ENCODE measurements at places on chromosomes 12 and 14. TPM values are rescaled to one million over a fixed set of nuclear protein-coding genes. Genes with fewer than 3 reads are reported as not detected.

SYNE3 gene
- 0.38 TPM for total RNA-seq

BDKRB2 gene
- total RNA-seq: 1.1 TPM

PRB2 gene
- total RNA-seq: not detected

DEPDC4 gene
- 1.8 TPM for total RNA-seq

OTOGL gene
- not detected for total RNA-seq

FNTB gene
- total RNA-seq: 21.5 TPM

APOF gene
- not detected for total RNA-seq

KRT75 gene
- total RNA-seq: 0.07 TPM

CLEC1B gene
- not detected for total RNA-seq

NID2 gene
- total RNA-seq: 40.0 TPM

PIK3C2G gene
- not detected for total RNA-seq

ERH gene
- 334 TPM for total RNA-seq

IKZF4 gene
- 2.0 TPM for total RNA-seq
